ENCODE measurements at places on chromosomes 1 and 21.

DNA sequence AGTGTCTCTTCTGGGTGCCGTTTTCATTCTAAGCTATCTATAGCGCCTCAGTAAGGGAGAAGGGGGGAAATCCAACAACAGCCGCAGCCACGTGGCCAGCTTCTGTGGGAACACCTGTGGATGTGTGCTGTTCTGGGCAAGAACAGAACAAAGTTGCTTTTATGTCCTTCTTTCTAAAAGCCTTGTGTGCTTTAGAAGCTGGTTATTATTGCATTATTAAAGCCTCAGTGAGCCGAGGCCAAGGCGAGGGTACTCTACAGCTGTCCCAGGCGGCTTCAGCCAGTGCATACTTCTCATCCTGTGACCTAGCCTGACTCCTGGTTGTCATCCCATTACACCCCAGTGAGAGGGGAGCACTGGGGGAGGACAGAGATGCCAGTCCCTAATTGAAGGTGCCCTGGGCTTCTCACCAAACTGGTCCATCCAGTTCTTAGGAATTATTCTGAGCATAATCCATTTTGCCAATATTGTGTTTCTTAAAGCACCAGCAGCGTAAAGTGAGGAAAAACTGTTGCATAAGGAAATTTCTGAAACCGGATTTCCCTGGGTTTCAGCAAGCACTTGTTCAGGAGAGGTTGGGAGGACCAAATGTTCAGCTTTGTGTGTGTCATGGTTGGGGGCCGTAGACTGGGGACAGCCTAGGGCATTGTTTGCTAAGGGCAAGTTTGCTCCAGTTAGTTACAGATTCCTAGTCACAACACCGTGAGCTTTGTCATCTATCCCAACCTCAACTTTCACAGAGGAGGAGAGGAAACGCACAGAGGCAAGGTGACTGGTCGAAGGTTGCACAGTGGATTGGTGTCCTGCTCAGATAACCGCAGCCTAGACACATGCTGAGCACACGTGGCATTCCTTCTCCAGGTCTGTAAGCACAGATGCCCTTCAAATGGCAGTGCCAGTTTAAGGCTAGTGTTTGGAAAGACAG is 61.0 kb upstream of the ATP1A1 start:
- no peak for DNase-seq

- no peak for DNase-seq
Observed at GRCh38 chr1:106944721-106945120, 111.8 kb upstream of the PRMT6 start.

DNA sequence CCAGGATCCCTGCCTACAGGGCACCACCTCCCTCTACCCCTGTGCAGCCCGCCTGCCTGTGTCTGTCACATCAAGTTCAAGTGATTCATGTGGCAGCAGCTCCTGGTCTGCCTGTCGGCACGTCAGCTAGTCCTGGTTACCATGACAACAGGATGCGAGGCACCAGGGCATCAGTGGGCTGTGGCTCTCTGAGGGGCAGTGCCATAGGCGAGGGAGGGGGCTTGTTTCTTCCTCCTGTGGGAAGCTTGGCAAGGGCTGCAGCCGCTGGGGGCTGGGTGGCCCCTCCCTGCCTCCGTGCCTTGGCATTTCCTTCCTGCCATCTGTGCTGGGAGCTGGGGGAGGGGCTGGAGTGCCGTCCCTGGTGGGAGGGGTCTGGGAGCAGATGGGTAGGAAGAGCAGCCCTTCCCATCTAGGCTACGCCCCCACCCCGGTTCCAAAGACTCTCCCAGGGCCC is 43.1 kb downstream of the FOXO6 start:
- DNase-seq, result no peak

DNA sequence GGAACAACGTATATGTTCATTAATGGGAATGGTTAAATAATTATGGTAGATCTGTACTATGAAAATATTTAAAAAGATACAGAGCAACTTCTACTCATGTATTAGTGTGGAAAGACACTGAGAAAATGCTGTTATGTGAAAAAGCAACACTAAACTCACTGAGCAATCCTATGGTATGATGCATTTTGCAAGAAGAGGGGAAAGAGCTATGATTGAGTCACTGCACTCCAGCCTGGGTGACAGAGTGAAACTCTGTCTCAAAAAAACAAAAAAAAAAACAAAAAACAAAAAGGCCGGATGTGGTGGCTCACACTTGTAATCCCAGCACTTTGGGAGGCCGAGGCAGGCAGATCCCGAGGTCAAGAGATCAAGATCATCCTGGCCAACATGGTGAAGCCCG is 44.4 kb downstream of the ATP5PO start:
- DNase-seq, result no peak

DNA sequence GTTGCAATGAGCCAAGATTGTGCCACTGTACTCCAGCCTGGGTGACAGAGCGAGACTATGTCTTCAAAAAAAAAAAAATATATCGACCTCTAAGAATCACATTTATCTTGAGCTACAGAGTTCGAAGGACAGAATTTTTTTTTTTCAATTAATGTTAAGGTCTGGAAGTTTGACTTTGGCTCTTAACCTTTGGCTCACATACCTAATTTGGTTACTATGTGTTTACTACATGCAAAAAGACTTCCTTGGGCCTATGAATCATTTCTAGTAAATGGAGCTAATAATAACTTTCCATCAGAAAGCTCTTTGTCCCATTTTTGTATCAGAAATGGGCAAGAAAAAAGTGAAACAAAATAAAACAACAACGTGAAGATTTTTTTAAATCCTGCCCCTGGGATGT is 351.2 kb downstream of the SMYD3 start:
- DNase-seq, result no peak

DNA sequence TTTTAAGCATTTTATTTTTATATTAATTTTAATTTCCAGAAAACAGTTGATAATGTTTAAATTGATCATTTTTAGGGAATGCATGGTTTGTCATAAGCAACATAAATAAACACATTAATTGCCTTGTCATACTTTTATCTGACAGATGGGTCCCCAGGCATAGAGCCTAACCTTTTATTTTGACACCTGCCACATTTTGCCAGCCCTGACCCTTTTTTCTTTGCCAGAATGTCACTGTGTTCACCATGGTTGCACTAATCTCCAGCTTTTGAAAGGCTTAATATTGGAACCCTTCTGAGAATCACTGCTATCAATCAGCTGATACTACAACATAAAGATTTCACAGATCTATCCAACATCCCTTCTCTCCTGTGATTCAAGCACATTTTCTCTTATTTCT is 56.0 kb upstream of the DPYD start:
- no peak for DNase-seq

GRCh38 chr21:38057626-38058025 is 141.4 kb upstream of the KCNJ6 start:
- no peak for DNase-seq

GRCh38 chr1:232084584-232085223 is 458.1 kb downstream of the DISC1 start:
- DNase-seq, result no peak

- no peak for DNase-seq
Observed at GRCh38 chr1:204560590-204561150, 44.5 kb downstream of the MDM4 start.

DNA sequence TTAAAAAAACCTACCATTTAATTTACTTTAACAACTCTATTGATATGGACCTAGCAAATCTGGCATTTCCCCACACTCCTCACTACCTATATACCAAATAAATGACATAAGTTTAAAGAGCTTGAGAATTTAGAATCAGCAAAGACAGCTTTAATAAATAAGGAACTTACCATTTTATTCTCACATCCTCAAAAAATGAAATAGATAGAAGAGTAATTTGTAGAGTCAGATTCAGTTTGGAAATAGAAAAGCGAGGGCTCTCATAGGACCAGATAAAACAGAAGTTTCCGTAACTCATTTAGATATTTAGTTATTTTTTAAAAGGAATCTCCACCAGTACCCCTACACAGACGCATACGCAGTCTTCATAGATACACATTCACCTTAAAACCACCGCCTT is 117.9 kb downstream of the RGS2 start:
- DNase-seq, result no peak

GRCh38 chr1:230977761-230978490 is 735 bp downstream of the TTC13 start:
- peak; percentile 46 for DNase-seq

- no peak for DNase-seq
Observed at GRCh38 chr1:84756001-84756400, 65.7 kb upstream of the SSX2IP start.

DNA sequence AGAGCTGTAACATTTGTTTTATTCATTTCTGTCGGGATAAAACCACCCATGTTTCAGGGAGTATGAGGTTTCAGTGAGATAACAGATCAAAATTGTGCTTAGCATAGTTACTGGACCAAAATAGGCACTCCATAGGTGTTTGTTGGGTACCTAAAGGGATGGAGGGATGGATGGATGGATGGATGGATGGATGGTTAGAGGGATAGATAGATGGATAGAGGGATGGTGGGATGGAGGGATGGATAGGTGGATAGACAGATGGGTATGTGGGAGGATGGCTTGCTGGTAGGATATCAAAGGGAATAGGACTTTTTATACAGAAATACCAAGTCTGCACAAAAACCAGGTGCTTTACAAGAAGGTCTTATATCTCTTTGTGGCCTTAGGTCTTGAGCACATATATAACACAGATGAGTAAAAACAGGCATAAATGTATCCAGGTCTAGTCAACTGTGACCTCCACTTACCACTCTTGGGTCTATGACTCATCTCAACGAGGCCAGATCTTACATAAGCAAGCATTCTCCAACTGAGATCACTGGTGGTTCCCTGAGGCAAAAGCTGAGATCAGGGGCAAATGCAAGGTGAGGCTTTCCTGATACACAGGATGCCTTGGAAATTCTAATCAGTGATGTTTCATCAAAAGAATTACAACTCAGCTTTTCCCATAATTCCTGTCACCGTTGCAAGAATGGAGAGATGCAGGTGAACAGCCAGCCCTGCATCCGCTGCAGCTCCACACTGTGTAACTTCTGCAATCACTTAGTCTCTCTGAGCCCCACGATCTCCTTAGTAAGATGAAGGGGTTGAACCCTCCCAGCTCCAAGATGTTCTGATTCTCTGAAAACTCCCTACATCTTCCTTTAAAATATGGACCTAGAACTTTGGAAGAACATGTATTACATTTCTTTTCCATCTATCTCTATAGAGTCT is 32.0 kb downstream of the PTAFR start:
- no peak for DNase-seq

DNA sequence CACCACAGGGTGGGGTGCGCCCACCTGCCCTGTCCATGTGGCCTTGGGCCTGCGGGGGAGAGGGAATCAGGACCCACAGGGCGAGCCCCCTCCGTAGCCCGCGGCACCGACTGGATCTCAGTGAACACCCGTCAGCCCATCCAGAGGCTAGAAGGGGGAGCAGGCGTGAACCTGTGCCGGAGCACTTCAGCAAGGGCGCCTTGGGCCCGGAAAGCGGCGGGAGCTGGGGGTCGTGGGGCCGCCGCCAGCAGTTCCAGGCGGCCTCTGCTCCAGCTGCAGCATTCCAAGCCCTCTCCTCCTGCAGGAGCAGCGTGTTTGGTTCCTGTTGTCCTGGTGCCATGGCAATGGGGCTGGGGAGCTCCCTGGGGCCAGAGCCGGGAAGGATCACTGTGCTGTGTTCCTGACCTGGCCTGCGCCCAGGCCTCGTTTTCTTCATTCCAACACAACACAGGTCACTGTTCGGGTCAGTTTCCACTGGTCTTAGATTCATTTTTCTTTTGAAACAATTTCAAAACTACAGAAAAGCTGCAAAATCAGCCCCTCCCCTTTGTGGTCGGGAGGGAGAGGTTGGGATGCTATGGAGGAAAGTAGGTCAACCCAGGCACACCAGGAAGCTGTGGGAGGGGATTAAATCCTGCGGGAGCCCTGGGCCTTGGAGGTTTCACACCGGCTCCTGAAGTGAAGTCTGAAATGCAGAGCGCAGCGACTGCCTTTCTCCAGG is 18.8 kb downstream of the SLX9 start:
- DNase-seq, result no peak

DNA sequence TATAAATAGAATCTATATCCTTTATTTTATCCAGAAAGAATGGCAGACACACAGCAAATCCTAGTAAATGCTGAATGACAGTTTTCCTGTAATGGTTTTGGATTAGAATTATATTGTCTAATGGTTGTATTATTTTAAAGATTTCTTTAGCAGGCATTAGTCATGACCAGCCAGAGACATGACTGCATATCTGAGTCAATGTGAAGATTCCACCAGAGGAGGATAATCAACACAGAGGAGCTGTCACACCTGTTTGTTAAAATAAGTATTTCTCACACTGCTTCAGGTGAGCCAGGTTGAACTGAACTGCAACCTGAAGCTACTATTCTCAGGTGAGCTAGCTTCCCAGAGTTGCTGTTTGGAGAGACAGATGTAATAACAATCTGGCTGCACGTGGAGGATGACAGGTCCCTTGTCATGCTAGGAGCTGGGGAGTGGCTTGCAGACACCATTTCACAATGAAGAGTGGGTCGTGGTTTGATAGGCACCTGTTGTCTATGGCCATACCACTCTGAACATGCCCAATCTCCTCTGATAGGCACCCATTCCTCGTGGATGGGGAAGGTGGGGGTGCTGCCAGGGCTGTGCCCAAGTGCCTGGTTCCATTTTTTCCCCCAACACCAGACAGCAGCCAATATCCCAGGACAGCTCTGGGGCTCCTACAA is 94.3 kb downstream of the KCNJ6 start:
- DNase-seq, result no peak

GRCh38 chr1:150973836-150974579 is 627 bp downstream of the CERS2 start:
- no peak for DNase-seq

DNA sequence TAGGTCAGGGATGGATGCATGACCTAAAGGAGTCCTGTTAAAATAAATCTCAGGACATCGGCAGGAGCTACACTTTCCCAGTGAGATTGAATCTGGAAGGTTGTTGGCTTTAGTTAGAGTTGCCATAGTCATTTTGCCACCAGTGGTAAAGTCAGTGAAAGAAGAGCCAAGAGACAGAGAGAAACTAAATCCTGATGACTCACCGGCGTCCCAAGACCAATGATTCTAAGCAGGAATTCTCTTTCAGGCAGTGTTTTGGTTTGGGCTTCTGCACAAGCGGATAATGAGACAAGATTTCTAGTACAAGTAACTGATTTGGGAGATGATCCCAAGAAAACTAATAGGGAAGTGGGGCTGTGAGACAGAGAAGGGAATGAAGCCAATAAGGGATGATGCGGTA is 88.8 kb upstream of the ETS2 start:
- DNase-seq, result no peak

DNA sequence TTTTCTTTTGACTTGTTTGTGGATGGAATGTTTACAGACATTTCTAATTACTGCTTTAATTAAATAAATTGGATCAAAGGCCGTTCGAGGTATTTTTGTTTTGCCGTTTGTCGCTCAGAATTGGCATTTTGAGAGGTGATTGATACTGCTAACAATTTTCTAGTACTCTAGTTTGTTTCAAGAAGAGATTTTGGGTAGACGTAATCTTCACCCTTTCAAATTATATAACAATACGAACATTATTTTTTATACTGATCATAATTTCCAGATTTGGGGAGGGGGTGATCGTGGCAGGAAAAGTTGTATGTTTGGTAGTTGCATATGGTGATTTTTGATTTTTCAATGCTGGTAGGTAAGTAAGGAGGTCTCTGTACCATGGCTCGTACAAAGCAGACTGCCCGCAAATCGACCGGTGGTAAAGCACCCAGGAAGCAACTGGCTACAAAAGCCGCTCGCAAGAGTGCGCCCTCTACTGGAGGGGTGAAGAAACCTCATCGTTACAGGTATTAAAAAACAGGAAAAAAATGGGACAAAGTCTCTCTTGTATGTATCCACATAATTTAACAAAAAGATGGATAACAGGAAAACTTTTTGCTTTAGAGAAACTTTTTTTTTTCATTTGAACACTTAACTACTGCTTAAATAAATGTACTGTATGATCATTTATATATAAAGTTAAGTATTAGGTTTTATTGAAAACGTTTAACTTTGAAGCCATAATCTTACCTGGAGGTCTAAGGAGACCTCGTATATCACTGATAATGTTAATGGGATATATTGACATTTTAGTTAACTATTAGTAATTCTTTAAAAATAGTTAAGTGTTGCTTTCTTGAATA is 1.7 kb downstream of the H3-3A start:
- DNase-seq, result no peak
